ENCODE measurements at places on chromosomes 4 and X.

- DNase-seq = no peak
These were observed 34.8 kb downstream of the GPR101 start for GRCh38 chrX:136999024-136999423.

DNA sequence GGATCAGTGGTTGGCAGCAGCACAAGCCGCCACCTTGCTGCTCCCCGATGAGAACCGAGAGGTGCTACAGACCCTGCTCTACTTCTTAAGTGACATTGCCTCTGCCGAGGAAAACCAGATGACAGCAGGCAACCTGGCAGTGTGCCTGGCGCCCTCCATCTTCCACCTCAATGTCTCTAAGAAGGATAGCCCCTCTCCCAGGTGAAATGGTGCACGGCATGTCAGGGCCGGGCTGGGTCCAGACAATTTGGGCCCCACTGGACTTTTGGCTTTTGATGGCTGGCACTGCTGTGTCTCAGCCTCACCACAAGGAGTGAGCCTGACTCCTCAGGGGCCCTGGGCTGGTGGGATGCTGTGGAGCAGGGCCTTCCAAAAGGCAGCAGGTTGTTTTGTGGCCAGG lies 74.1 kb downstream of the STARD8 start:
- no peak for DNase-seq

DNA sequence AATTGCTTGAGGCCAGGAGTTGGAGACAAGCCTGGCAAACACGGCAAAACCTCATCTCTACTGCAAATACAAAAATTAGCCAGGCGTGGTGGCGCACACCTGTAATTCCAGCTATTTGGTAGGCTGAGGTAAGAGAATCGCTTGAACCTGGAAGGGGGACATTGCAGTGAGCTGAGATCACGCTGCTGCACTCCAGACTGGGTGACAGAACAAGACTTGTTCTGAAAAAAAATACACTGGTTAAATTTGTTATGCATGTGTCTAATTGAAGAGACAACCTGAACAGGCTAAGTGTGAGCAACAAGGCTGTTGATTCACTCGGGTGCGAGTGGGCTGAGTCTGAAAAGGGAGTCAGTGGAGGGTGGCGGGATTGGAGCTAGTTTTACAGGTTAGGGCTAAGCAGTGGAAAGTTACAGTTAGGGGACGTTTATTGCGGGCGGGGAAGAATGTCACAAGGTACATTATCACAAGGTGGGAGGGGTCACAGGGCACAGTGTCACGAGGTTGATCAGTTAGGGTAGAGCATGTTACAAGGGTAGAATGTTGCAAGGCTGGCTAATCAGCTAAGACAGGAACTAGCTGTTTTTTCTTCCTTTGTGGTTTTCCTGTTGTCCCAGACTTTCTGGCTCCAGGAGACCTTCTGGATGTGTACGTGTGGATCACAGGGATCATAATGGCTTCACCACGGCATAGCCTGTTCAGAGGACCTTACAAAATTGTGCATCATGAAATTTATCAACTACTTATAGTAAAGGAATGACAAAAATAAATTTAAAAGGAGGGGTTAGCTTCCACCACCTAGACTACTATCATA lies 115.8 kb downstream of the NAA11 start:
- DNase-seq = no peak

DNA sequence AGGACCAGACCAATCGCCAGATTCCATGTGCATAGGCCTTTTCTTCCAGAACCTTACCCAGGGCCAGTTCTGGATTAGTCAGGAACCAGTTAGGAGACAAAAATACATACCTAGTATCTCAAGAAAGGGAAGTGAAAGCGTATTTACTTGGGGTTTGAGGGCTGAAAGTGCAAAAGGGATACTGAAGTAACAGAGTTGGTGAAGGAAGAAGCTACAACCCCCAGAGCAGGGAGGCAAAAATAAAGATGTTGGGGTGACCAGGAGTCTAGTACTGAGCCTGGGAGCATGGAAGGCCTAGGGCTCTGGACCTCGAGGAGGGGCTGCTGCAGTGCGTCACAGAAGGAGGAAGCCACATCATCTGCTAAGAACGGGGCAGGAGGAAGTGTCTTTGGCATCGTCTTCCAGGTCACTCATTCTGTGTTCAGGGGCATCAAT lies 38.3 kb downstream of the TKTL1 start:
- no peak for DNase-seq

- no peak for DNase-seq
These were observed 437.3 kb upstream of the NDST3 start for GRCh38 chr4:117596917-117597480.
